ENCODE measurements at places on chromosomes 3 and 15. TPM values are rescaled to one million over a fixed set of nuclear protein-coding genes. Genes with fewer than 3 reads are reported as not detected.

Gene PRKCI
- total RNA-seq: 41.8 TPM

Gene KCNMB2
- total RNA-seq: 22.9 TPM

Gene GHRL
- total RNA-seq: not detected

Gene PAQR5
- 9.3 TPM for total RNA-seq

Gene ZDHHC3
- 57.8 TPM for total RNA-seq

Gene SHC4
- total RNA-seq: 11.0 TPM

Gene NR2E3
- total RNA-seq: 0.30 TPM

Gene PLCB2
- 7.6 TPM for total RNA-seq

Gene PARL
- 46.6 TPM for total RNA-seq

Gene CCDC54
- total RNA-seq: 0.30 TPM

Gene SLC12A1
- total RNA-seq: 5.6 TPM

Gene PFKFB4
- total RNA-seq: 13.2 TPM

Gene LAMB2
- total RNA-seq: 536 TPM

Gene PRTG
- 11.9 TPM for total RNA-seq

Gene CD200R1
- 3.3 TPM for total RNA-seq

Gene RPS17
- 815 TPM for total RNA-seq

Gene AADACL2
- total RNA-seq: not detected

Gene PGBD4
- 2.9 TPM for total RNA-seq

Gene CSTA
- 0.44 TPM for total RNA-seq

Gene GOLGA6B
- 0.11 TPM for total RNA-seq

Gene SNTN
- total RNA-seq: 0.50 TPM

Gene KNG1
- total RNA-seq: 0.17 TPM

Gene MYLK
- 47.7 TPM for total RNA-seq

Gene SLTM
- total RNA-seq: 92.0 TPM

Gene MCF2L2
- 29.6 TPM for total RNA-seq

Gene SLC22A14
- total RNA-seq: 0.10 TPM

Gene TJP1
- 143 TPM for total RNA-seq

Gene ACKR2
- total RNA-seq: 1.3 TPM

Gene MUC4
- total RNA-seq: 0.59 TPM

Gene CCDC174
- 13.2 TPM for total RNA-seq

Gene GRAMD2A
- 1.4 TPM for total RNA-seq
